ENCODE measurements at places on chromosomes 13 and 19.

- DNase-seq = no peak
Measured at GRCh38 chr13:39836038-39836437, 180.6 kb downstream of the COG6 start.

DNA sequence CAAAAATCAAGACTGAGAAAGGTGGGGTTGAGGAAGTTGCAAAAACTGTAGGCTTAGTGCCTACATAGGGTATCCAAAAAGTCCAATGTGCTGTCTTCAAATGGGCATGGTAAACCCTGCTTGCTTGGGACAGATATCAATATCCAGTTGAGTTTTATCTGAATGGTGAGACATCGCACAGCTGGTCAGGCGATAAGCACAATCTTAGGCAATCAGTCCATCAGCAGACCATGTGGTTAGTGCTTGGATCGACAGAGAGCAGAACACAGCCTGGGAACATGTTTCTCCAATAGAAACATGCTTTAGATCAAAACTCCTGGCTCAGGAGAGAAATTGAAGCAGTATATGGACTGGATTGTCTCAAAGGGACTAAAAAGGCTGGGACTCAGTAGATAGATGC, 151.3 kb upstream of the IPO5 start:
- no peak for DNase-seq

GRCh38 chr13:32409561-32410421, 18.1 kb downstream of the N4BP2L1 start:
- no peak for DNase-seq

- no peak for DNase-seq
Measured at GRCh38 chr19:15136234-15136954, 29.2 kb downstream of the SYDE1 start.

DNA sequence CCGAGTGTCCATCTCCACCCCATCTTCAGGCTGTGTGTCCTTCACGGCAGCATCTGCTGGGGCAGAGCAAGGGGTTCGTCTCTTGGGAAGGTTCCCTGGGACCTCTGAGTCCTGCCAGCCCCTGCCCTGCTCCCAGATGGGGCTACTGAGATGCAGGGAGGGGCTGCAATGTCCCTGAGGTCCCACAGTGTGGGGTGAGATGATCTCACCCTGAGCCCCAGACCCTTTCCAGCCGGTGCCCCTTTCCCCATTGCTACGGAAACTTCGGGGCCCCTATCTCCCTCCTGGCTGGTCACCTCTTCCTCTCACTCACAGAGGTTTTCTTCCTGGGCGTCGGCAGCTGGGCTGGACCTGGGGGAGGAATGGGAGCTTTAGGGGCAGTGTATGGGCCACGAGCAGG, 5.0 kb downstream of the LILRB2 start:
- DNase-seq = no peak

- DNase-seq = no peak
Measured at GRCh38 chr19:33780251-33780650, 16.4 kb upstream of the KCTD15 start.

DNA sequence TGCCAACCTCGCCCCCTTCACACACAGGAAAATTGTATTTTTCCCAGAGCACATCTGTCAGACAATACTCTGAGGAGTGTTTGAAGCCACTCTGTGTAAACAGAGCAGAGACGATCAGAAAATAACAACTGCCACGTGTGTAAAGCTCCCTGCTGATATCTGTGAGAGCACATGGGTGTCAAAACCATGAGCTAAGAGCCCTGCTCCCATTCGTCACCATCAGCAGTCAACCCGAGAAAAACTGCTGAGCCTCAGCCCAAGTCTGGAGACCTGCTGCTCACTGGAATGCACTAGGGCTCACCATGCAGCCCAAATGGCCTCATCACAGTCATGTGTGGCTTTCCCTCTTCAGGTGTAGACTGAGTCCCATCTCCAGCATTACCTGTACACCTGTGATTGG, 304.1 kb downstream of the FGF14 start:
- no peak for DNase-seq

DNA sequence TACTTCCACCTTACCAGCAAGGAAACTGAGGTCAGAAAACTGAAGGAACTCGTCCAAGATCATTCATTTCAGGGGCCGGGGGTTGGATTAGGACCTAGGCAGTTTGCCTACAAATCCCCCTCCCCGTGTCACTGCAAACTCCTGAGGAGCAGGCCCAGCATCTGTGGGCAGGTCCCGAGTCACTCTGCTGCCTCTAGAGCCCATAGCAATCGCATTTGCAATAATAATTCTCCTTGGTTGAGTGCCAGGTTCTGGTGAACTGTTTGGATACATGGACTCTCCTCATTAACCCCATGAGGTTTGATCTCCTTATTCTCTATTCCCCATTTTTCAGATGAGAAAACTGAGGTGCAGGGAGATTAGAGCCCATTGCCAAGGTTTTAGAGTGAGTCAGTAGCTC, 903 bp downstream of the PIN1 start:
- no peak for DNase-seq

GRCh38 chr19:51821456-51821855, 26.5 kb downstream of the FPR3 start:
- DNase-seq = no peak

DNA sequence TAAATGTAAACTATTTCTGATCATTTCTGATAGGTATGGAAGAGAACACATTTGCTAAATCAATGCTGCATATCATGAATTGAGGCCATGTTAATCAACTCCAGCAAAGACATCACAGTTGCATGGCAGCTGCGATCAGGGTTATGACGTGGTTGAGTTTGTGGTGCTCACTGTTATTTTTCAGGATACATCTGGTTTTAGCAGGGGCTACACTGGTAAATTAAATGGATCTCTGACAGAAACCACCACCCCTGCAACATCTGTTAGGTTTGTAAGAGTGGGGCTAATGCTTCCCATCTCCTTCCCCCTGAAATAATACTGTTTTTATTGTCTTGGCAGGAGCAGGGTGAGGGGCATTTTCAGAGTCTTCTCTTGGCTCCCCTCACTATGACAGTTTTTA, 444.4 kb upstream of the ZNF507 start:
- no peak for DNase-seq

DNA sequence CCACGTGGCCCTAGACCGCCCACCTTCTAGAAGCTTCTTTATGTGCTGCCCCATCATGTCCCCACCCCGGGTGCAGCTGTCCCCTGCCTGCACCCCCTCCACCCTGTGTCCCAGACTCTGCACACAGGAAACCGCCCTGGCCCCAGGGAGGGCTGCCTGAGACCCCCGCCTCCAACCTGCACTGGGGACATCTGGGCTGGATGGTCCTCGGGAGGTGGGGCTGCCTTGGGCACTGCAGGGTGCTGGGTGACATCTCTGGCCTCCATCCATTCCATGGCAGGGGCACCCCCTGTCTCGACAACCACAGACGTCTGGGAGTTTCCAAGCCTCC, 17.8 kb upstream of the ZBTB7A start:
- DNase-seq = no peak

DNA sequence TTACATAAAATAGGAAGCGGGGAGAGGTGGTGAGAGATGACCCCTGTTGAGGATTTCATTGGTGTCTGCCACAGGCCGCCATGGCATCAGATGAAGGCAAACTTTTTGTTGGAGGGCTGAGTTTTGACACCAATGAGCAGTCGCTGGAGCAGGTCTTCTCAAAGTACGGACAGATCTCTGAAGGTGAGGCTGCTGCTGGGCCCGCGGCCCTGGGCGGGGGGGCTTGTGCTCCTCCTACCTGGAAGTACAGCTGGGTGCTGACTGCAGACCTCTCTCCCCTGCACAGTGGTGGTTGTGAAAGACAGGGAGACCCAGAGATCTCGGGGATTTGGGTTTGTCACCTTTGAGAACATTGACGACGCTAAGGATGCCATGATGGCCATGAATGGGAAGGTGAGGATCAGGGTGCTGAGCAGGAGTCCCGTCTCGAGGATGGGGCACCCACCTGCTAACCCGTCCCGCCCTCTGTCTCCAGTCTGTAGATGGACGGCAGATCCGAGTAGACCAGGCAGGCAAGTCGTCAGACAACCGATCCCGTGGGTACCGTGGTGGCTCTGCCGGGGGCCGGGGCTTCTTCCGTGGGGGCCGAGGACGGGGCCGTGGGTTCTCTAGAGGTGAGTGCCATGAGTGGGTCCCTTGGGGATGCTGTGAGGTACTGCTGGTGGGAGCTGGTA, 1.9 kb downstream of the CIRBP start:
- no peak for DNase-seq

- DNase-seq = no peak
Measured at GRCh38 chr13:33194820-33195692, 90.5 kb downstream of the STARD13 start.

DNA sequence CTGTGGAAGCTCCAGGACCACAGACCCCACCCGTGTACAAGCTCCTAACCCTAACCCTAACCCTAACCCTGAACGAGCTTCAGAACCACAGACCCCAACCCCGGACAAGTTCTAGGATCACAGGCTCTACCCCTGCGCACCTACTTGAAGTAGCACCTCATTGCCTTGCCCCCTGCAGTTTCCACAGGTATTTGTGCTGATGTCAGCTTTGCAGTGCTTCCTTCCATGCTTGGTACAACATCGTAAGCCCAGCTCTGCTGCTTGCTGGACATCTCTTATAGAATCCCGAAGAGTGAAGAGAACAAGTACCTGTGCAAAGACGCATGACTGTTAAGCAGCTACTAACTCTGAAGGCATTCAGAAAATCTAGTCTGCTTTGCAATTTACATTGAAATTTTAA, 20.7 kb upstream of the CDC16 start:
- DNase-seq = no peak

GRCh38 chr13:30037766-30038165, 187.3 kb upstream of the UBL3 start:
- no peak for DNase-seq

DNA sequence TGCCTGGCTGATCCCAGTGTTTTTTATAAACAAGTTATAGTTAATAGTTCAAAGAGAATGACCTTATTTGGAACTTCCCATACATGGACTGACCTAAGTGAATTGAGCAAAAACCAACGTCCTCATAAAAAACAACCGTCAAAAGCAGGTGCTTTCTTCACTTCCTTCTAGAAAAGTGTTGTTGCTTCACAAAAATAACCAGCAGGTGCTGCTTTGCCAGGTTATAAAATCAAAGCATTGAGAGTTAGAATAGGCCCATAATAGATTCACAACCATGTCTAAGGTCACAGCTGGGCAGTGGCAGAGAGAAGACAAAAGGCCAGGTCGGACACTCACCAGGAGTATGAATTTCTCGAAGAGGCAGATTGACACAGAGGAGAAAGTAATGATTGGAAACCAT, 9.5 kb downstream of the RUBCNL start:
- DNase-seq = no peak

Measured in activated naive CD4-positive, alpha-beta T cell treated with Interleukin-2 at 50 U/mL for 16 hours (primary cell).